Kidney glomerular epithelial cell (primary cell): ENCODE measurements at places on chromosomes 3 and 15.

DNA sequence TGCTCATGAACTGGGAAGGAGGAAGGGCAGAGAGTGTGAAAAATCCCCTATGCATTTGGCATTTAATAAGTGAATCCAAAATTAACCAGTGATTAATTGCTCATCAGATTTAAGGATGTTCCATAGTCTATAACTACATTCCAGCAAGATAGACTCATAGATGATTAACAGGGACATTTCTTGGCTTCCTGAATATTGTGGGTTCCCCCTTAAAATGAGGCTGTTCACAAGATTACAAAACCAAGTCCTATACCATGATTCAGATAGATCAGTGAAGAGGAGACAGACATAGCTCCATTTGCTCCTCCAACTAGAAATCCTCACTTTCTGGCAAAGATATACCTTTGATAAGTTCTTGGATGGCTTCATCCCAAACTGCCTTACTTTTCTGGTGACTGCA is 15.4 kb downstream of the RASGRP1 start:
- no peak for DNase-seq

DNA sequence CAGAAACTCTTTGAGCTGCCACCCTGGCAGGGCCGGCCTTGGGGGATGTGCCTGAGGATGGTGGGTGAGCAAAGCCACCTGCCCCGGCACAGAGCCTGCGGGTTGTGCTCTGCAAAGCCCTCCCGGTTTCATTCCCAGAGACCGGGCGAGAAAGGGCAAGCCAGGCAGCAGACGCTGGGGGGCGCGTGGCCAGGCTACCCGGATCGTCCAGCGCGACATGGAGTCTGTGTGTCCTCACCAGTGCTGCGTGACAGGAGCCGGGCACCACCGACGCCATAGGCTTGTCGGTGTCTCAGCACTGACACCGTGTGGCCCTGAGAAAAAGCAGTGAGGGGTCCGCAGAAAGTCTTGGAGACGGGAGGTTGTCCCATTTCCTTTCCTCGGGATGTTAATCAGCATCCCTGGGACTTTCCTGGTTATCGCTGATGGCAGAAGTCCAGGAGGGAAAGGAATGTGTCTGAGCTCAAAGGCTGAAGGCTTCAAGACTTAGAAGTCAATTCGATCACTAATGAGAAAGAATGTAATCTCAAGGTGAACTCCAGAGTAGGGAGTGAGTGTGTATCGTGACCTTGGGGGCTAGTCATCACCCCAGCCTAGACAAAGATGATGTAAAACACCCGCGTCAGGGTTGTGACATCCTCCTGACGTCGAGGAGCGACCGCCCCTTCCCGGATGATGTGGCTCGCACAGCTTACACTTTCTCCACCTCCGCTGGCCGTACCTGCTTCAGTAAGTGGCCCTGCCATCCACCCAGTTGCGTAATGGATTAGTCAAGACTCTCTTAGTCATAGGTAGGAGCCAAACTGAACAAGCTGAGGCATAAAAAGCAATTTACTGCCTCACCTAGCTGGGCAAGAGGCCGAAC is 36.3 kb upstream of the PLA2G4E start:
- DNase-seq = peak; percentile 66

DNA sequence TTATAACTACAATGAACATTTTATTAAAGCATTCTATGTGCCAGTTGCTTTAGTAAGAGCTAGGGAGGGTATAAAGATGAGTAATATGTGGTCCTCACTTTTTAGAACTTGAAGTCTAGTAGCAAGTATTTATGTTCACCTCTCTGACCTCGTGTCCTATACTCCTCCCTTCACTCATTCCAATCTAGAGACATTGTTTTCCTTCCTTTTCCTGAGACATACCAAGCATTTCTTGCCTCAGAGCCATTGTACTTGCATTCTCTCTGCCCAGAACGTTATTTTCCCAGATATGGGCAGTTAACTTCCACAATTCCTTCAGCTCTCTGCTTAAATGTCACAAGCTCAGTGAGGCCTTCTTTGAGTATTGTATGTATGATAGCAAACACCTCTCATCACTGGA is 408.6 kb downstream of the PDCD6IP start:
- peak; percentile 97 for DNase-seq

GRCh38 chr15:56128081-56128480 is 115.6 kb downstream of the RFX7 start:
- DNase-seq = no peak

GRCh38 chr15:48850648-48851047 is 27.3 kb upstream of the EID1 start:
- DNase-seq = no peak

DNA sequence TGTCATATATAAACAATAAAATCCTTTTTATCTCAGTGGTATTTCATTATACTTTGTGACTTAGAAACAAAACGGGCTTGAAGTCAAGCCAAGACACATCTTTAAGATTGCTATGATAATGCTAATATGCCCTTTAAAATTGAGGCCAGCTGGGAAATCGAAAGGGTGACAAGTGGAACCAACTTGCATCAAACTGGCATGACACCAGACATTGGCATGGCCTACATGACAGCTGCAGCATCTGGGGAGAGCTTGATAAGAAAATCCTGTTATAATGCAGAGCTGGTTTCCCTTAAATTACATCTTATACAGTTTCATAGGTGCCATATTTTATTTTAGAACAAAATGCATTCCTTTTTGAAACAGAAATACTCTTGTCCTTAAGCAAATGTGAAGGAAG is 325.2 kb downstream of the ZBBX start:
- DNase-seq = no peak

DNA sequence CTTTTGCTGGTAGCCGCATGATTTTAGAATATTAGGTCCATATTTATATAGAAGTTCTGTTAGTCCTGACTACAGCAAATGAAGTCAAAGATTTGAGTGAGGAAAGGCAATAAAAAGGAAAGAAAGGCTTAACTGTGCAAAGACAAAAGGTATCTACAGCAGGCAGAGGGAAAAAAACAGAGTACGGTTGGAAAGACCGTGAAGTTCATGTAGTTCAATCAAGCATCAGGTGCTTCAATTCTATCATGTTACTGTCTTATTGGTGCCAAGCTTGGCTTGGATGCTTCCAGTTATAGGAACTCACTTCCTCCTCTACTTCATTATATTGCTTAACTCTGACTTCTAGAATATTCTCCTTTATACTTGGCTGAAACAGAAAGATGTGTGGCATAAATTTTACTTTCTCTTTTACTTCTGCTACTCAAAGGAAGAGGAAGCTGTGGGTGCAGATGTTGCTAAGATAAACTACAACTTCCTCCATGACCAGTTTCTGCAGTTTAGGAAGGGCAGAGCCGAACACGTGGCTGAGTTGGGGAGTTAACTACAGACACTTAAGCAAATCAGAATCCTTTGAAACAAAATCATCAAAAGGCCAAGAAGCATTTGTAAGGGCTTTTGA is 72.6 kb upstream of the ZBED2 start:
- peak; percentile 37 for DNase-seq

DNA sequence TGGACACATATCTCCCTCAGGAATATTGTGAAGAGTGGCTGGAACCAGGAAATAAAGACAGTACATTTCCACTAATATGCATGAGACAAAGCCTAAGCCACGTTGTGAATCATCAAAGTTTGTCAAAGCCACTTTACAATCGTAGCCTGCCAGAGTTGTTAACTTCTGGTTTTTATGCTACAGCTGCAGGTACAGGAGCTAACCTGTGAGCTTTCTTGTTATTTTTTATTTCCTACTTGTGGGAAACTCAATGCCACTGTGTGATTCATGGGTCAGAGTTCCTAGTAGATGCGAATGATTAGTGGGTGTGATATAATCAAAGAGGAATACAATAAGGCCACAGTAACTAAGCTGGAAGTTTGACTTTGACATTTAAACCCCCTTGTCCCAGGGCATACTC is 44.4 kb upstream of the TEX9 start:
- no peak for DNase-seq
